Activated naive CD8-positive, alpha-beta T cell treated with anti-CD3 and anti-CD28 coated beads for 36 hours (primary cell): ENCODE measurements at places on chromosomes 4 and X. TPM values are rescaled to one million over a fixed set of nuclear protein-coding genes. Genes with fewer than 3 reads are reported as not detected.

- no peak for DNase-seq
- H3K27ac ChIP-seq, result no peak overlapping the region
- no peaks in the 10 kb centered on the region for H3K27me3 ChIP-seq
- no peak overlapping the region for H3K4me3 ChIP-seq
- no peaks in the 10 kb centered on the region for H3K36me3 ChIP-seq
Measured at GRCh38 chrX:119488749-119489148, 20.5 kb downstream of the SLC25A5 start.

- no peaks in the 10 kb centered on the region for H3K27me3 ChIP-seq
- no peak overlapping the region for H3K4me3 ChIP-seq
Measured at GRCh38 chrX:39877905-39878304, 219.9 kb downstream of the BCOR start.

GRCh38 chr4:2354760-2355159, 63.7 kb downstream of the ZFYVE28 start:
- H3K27ac ChIP-seq, result no peak overlapping the region
- no peak overlapping the region for H3K4me3 ChIP-seq
- DNase-seq, result no peak
- peaks cover 5% of the 10 kb centered on the region for H3K4me1 ChIP-seq
- H3K27me3 ChIP-seq, result no peaks in the 10 kb centered on the region

DNA sequence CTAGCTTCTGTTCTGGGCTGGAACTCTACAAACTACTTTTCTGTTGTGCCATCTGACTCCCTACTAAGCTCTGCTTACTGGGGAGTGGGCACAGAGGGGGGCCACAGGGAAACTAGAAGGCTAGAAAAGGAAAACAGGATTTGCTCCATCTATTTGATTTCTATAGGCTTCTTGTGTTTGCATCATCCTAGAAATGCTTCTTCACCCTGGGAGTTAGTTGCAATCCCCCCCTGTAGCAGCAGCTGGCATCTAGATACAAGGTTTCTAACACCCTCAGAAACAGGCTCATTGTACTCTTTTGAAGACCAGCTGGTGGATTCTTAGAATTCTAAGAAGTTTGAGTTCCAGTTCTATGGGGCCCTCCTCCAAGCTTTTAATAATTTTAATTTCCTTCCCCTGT, 213.4 kb downstream of the TMA16 start:
- no peaks in the 10 kb centered on the region for H3K4me1 ChIP-seq
- H3K36me3 ChIP-seq, result no peaks in the 10 kb centered on the region
- no peak overlapping the region for H3K4me3 ChIP-seq
- DNase-seq, result no peak

Gene CT45A3
- total RNA-seq, result not detected

- peaks cover 4% of the 10 kb centered on the region for H3K36me3 ChIP-seq
- H3K4me1 ChIP-seq, result peaks cover 10% of the 10 kb centered on the region
- DNase-seq, result no peak
- no peak overlapping the region for H3K27ac ChIP-seq
- peaks cover 97% of the 10 kb centered on the region for H3K27me3 ChIP-seq
Measured at GRCh38 chr4:84498203-84498934, 723 bp downstream of the NKX6-1 start.

Gene PDLIM5
- 15.1 TPM for total RNA-seq

DNA sequence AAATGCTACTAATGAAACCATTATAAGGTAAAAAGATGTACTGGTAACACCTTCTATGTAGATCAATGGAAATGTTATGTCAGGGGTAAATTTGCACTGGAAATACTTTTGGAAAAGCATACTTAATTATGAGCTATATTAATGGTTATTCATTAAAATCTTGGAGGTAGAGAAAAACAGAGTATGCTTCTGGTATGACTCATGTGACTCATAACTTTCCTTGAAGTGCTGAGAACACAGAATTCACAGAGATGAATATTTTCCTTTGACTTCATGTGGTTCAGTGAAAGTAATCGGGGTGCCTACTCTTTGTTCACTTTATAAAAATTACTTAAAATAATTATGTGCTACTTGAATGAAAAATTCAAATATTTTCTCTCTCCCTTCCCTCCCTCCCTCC, 254.2 kb downstream of the KCTD8 start:
- no peaks in the 10 kb centered on the region for H3K27me3 ChIP-seq
- H3K27ac ChIP-seq, result no peak overlapping the region
- no peaks in the 10 kb centered on the region for H3K4me1 ChIP-seq
- H3K36me3 ChIP-seq, result no peaks in the 10 kb centered on the region
- DNase-seq, result no peak
- no peak overlapping the region for H3K4me3 ChIP-seq

Gene HMGB3
- 34.3 TPM for total RNA-seq

- H3K4me3 ChIP-seq, result peak overlapping the region; percentile 9
- peaks cover 51% of the 10 kb centered on the region for H3K36me3 ChIP-seq
- H3K4me1 ChIP-seq, result peaks cover 33% of the 10 kb centered on the region
- peak overlapping the region; percentile 82 for H3K27ac ChIP-seq
- no peak for DNase-seq
- H3K27me3 ChIP-seq, result no peaks in the 10 kb centered on the region
Measured at GRCh38 chrX:21974011-21974385, 33.5 kb downstream of the SMS start.

DNA sequence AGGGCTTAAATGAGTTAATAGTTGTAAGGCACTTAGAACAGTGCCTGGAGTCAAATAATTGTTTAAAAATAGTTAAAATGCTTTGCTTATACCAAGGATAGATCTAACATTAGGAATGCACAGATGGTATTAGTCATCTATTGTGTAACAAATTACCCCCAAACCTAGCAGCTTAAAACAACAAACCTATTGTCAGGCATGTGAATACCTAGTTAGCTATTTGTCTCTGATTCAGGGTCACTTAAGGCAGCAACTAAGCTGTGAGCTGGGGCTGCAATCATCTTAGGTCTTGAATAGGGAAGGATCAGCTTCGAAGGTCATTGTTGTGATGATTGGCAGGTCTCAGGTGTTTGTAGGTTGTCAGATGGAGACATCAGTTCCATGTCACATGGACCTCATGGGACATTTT, 42.4 kb upstream of the AGA start:
- H3K36me3 ChIP-seq, result peaks cover 7% of the 10 kb centered on the region
- H3K4me3 ChIP-seq, result no peak overlapping the region
- no peak overlapping the region for H3K27ac ChIP-seq

GRCh38 chr4:109072595-109072994, 229.9 kb downstream of the COL25A1 start:
- no peak for DNase-seq
- H3K27ac ChIP-seq, result no peak overlapping the region
- H3K36me3 ChIP-seq, result no peaks in the 10 kb centered on the region
- H3K27me3 ChIP-seq, result peaks cover 14% of the 10 kb centered on the region
